A549 (cell line): ENCODE measurements at places on chromosomes 16 and 17. TPM values are rescaled to one million over a fixed set of nuclear protein-coding genes. Genes with fewer than 3 reads are reported as not detected.

DNA sequence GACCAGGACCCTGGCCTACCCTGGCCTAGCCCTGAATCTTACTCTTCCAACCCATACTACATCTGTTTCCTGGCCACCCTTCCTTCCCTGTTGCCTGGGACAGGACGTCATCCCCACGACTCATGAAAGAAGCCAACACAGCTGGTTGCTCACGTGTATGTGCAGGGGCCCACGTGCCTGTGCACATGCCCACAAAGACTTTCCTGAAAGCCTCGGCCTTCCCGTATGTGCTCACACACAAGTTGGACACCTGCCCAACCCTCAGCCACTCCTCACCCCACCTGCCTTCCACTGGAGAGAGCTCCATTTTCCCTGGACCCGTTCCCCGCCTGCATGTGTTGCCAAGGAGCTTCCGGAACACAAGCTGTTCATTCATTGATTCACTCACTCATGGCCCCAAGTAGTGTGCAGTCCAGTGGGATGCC, 7.0 kb downstream of the PLXDC1 start:
- no peak for DNase-seq

DNA sequence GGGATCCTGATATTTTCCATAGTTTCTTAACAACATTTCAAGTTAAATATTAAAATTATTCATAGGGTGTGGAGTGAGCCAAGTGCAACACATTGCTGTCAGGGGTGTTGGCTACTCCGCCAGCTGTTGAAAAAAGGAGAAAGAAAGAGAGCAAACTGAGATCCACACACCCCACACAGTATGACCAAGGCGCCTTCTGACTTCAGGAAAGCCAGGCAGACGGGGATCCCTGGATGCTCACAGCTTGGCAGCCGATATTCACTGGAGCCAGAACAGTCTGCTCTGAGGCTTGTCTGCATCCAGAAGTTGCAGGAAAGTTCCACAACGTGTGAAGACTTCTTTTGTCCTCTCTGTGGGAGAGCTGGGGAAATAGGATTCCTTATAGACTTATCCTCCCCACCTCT, 9.3 kb downstream of the CHD9NB start:
- DNase-seq = no peak

- DNase-seq = no peak
Observed at GRCh38 chr17:3260600-3260999, 37.6 kb downstream of the OR3A1 start.

DNA sequence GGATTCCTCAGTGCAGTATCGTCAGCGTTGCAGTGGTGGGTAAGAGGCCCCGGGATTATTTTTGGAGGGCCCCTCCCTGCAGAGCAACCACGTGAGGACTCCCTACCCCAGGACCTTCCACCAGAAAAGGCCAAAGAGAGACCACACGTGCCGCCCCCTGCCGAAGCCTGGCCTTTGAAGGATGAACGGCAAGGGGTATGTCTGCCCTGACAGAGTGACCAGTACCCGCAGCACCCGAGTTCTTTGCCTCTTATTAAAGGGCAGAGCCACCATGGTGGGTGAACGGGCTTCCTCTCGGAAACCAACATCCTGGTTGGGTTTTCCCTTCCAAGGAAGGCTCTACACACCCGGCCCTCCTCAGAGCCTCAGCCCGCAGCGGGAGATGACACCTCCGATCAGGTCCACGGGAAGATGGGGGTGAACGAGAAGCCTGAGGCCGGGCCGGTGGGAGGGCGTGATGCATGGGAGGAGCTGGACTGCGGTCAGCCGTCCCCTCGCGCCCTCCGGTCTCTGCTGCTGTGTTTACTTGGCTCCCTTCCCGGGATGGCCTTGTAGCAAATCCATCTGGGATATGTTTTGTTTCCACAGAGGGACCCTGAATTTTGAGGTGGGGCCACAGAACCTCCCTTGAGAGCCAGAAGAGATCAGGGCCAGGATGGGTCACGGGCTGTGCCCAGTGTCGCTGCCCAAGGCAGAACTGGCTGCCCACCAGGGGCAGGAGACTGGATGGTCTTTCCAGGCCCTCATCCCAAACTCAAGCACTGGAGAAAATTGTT, 49.1 kb downstream of the TBC1D16 start:
- no peak for DNase-seq

DNA sequence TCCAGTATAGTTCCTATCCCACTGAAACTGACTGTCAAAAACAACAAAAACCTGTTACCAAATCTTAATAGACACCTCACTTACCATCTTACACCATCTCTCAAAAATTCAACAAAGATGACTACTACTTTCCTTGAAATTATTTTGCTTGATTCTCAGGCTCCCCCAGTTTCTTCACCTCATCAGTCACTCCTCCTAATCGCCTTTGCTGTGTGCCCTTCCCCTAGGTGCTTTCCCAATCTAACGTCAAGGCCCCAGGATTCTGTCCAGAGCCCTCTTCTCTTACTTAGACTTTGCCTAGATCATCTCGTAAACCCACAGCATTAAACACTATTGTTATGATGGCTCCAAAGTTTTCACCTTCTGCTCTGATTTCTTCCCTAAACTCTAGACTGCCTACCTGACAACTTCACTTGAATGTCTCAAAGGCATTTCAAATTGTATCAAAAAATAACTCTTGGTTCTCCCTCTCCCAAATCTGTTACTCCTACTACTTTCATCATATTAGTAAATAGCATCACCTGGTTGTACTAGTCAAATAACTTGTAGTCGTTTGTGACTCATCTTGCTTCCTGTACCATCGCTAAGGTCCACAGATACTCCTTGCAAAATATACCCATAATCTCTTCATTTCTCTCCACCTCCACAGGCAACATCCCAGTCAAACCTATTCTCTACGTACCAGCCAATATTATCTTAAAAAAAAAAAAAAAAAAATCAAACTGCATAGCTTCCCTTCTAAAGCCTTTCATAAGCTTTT, 18.0 kb downstream of the C16orf87 start:
- no peak for DNase-seq

Gene KRTAP2-2
- polyA plus RNA-seq = not detected in 3 replicates

Gene PDE6G
- 0.90 to 2.0 TPM (median 1.2 TPM) in 3 replicates for polyA plus RNA-seq
